Peyer's patch (tissue), 4 donors: ENCODE measurements at places on chromosomes 7 and 10. TPM values are rescaled to one million over a fixed set of nuclear protein-coding genes. Genes with fewer than 3 reads are reported as not detected.

- H3K27me3 ChIP-seq: no peaks in the 10 kb centered on the region
- DNase-seq: no peak
Measured at GRCh38 chr10:103695584-103696005, 159.8 kb downstream of the SH3PXD2A start.

- H3K36me3 ChIP-seq: no peaks in the 10 kb centered on the region
- DNase-seq: no peak
- H3K27me3 ChIP-seq: no peaks in the 10 kb centered on the region
- no peak overlapping the region for H3K4me3 ChIP-seq
- no peak overlapping the region for H3K27ac ChIP-seq
Measured at GRCh38 chr7:17989546-17989945, 38.1 kb downstream of the PRPS1L1 start.

DNA sequence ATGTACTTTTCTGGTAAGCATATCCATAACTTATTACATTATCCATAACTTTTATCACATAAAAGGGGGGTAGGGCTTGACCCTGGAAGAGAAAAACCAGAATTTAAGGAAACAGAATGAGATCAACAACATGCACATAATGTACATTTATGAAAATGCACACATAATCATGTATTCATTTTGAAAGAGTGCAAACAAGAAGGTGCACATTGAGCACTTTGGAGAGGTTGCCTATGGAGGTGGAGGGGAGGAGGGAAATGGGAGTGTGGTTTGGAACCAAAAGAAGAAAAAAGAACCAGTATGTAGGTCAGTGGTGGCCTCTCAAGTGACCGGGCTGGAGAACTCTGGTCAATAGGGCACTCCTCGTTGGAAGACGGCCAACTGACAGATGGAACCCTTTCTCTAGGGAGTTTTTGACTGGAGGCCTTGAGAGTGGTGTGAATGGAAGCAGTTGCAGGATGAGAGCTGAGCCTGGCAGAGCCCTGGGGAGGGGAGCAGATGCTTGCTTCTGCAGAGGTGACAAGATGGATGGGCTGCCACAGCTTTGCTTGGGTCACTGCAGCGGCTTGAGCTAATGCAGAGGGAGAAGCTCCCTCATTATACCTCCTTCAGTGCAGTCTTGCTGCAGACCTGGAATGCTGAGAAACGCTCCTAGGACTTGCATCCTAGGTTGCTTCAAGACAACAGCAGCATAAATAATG, 192.7 kb downstream of the SEC23IP start:
- H3K27ac ChIP-seq: no peak overlapping the region
- no peak for DNase-seq
- no peaks in the 10 kb centered on the region for H3K4me1 ChIP-seq
- no peaks in the 10 kb centered on the region for H3K27me3 ChIP-seq

GRCh38 chr10:93384006-93384405, 98.1 kb downstream of the MYOF start:
- DNase-seq: no peak
- no peaks in the 10 kb centered on the region for H3K4me1 ChIP-seq
- H3K27ac ChIP-seq: no peak overlapping the region
- no peaks in the 10 kb centered on the region for H3K36me3 ChIP-seq

DNA sequence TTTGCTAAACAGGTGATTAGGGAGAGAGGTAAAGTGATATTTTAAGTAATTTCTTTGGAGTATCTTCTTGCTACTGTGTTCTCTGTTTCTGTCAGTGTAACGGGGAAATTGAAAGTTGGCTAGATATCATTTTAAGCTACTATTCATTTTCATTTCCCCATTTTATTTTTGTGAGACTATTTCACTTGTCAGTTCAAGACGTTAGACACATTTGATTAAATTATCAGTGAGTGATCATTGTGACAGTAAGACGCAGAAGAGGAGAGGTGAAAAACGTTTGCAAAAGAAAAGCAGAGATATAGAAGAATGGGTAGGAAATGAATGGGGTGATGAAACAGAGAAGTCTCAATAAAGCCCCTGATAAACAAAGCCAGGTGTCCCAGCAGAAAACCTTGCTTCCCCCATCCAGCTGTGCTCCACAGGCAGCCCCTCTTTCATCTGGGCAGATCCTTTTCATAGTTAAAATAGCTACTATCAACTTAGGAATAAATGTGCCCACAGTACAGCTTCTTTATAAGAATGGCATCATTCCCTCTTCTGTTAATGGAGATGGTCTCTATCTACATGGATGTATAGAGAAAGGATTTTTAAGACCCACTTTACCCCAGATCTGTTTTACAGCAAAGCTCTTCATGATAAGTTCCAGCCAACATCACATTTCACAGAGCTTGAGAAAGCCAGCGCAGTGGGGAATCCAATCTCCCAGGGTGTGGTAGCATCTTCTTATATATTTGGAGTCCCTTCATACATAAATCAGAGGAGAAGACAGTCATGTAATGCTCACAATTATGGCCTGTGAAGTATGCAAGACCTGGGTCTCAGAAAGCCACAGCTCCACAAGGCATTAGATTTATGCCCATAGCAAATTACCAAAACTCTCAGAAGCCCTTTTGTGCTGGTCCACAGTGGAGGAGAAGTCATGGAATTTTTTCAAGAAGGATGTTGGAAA, 138.1 kb upstream of the ITGB1 start:
- no peak overlapping the region for H3K4me3 ChIP-seq
- H3K27me3 ChIP-seq: no peaks in the 10 kb centered on the region
- no peaks in the 10 kb centered on the region for H3K4me1 ChIP-seq

DNA sequence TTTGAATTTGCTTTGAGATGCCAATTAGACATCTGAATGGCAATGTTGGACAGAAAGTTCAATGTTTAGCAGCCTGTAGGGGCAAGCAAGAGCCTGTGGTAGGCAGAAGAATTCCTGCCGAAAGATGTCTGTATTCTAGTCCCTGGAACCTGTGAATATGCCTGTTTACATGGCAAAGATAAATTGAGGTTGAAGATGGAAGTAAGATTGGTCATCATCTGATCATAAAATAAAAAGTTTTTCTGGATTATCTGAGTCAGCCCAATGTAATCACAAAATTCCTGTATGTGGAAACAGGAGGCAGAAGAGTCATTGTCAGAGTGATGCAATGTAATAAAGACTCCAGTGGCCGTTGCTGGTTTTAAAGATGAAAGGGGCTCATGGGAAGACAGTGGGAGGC, 430.5 kb downstream of the MDFIC start:
- no peaks in the 10 kb centered on the region for H3K4me1 ChIP-seq
- no peaks in the 10 kb centered on the region for H3K27me3 ChIP-seq
- H3K36me3 ChIP-seq: no peaks in the 10 kb centered on the region
- H3K4me3 ChIP-seq: no peak overlapping the region

DNA sequence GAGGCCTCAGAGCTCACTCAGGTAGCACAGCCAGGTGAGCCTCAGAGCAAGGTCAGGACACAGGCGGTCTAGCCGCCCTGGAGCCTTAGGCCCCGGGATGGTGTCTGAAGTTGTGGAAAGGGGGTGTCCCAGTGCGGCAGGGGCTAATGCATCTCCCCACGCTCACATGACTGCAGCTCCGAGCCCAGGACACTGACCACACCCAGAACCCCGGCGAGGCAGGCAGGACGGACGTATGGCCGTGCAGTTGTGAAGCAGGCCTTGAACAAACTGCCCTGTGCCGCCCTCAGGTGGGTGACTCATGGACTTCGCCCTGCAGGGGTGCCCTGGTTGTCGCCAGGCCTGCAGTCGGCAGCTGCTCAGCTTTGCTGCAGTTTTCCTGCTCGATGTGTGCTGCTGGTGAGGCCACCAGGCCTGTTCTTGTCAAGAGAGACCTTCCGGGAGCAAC, 5.0 kb upstream of the PRKAR1B start:
- no peaks in the 10 kb centered on the region for H3K27me3 ChIP-seq
- DNase-seq: no peak
- peak overlapping the region; percentile 70 for H3K27ac ChIP-seq

- no peaks in the 10 kb centered on the region for H3K4me1 ChIP-seq
- no peaks in the 10 kb centered on the region for H3K36me3 ChIP-seq
- no peaks in the 10 kb centered on the region for H3K27me3 ChIP-seq
- H3K27ac ChIP-seq: no peak overlapping the region
Measured at GRCh38 chr7:101677797-101678479, 48.8 kb upstream of the MYL10 start.

- DNase-seq: no peak
- no peak overlapping the region for H3K4me3 ChIP-seq
- H3K36me3 ChIP-seq: no peaks in the 10 kb centered on the region
- H3K27me3 ChIP-seq: no peaks in the 10 kb centered on the region
- no peaks in the 10 kb centered on the region for H3K4me1 ChIP-seq
Measured at GRCh38 chr10:74029943-74030342, 32.0 kb downstream of the VCL start.

DNA sequence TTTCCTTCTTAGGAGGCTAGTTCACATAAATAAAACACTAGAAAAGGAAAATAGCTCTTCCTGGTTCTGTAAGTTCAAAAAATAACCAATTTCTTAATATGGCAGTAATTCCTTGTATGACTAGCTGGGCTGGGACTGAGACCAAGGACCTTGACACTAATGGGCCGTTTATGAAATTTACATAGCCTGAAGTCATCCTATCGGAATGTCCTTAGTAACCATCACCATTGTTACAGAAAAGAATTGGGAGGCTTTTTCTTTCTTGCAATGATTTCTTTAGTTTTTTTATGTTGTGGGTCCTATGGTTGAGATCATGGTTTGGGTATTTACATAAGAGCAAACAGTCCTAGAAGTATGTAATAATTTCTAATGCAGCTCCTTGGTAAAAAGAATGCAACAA, 87.1 kb upstream of the HDAC9 start:
- no peak for DNase-seq
- no peaks in the 10 kb centered on the region for H3K4me1 ChIP-seq
- no peak overlapping the region for H3K27ac ChIP-seq
- H3K27me3 ChIP-seq: no peaks in the 10 kb centered on the region
- no peaks in the 10 kb centered on the region for H3K36me3 ChIP-seq

DNA sequence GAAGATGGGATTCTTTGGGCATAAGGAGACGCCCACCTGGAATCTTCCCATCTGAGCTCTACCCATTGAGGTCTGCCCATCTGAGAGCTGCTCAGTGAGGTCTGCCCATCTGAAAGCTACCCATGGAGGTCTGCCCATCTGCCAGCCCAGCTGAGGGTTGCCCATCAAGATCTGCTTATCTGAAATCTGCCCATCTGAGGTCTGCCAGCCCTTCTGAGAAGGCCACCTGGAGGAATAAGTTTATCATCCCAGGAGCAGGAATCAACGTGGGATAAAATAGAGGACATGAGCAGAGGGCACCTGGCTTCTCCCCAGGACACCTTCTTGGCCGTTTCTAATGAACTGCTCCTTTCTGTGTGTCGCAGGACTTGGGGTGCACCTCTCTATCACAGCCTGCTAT, 35.3 kb upstream of the PDZD8 start:
- no peaks in the 10 kb centered on the region for H3K36me3 ChIP-seq
- no peak overlapping the region for H3K27ac ChIP-seq
- DNase-seq: no peak
- H3K4me3 ChIP-seq: no peak overlapping the region
- H3K27me3 ChIP-seq: no peaks in the 10 kb centered on the region

GRCh38 chr10:20858292-20859124, 38.6 kb downstream of the NEBL start:
- DNase-seq: no peak
- H3K4me3 ChIP-seq: no peak overlapping the region
- no peaks in the 10 kb centered on the region for H3K36me3 ChIP-seq

GRCh38 chr7:143407287-143408251, 1.1 kb downstream of the EPHA1 start:
- DNase-seq: no peak
- H3K27ac ChIP-seq: peak overlapping the region; percentile 74
- no peaks in the 10 kb centered on the region for H3K27me3 ChIP-seq
- H3K4me3 ChIP-seq: peak overlapping the region; percentile 75
- peaks cover 10% of the 10 kb centered on the region for H3K4me1 ChIP-seq
- no peaks in the 10 kb centered on the region for H3K36me3 ChIP-seq

GRCh38 chr7:27906385-27907091, 166.6 kb downstream of the TAX1BP1 start:
- no peaks in the 10 kb centered on the region for H3K27me3 ChIP-seq
- DNase-seq: no peak
- H3K27ac ChIP-seq: no peak overlapping the region
- no peaks in the 10 kb centered on the region for H3K36me3 ChIP-seq

DNA sequence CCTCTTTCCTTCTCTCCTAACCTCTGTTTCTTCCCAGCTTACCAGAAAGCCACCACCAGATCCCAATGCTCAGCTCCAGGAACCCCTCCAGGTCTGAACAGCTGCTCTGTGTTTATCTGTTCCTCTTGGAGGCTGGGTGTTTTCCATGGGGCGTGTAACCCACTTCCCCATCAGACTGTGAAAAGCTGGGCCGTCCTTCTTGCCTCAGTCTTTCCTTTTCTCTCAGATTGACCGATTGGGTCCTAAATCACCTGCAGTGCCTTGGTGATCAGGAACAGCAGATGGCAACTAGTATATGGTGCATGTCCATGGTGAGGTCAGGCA, 4.8 kb downstream of the SH3PXD2A start:
- DNase-seq: no peak
- no peaks in the 10 kb centered on the region for H3K36me3 ChIP-seq
- H3K4me3 ChIP-seq: no peak overlapping the region
- H3K27ac ChIP-seq: peak overlapping the region; percentile 67
- H3K27me3 ChIP-seq: no peaks in the 10 kb centered on the region
- peaks cover 73% of the 10 kb centered on the region for H3K4me1 ChIP-seq

DNA sequence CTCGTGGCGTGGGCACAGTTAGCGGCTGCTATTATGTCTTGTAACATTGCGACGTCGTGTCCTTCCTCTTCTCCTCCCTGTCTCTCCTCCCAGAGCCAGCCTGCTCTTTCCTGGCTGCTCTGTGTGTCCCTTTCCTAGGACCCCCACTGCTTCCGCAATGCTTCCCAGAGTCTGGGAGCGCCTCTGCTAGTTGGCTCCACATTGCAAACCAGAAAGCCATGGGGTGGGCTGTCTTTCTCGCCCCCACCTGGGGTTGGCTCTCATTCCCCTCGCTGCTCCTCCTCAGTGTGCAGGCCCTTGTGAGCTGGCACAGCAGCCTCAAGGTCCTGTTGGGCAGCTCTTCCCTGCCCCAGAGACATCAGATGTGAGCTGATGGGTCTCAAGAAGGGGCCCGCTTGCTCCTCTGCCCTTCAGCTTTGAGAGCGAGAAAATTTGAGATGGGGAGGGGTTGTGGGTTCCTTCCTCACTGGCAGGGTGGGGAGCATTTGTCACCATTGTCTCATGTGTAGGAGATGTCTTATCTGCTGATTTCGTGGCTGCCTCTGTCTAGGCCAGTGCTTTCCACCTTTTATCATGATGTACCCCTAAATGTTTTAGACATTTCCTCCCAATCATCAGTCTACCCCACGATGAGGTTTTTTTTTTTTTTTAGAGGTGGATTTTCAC, 3.3 kb downstream of the ADAMTS14 start:
- H3K27me3 ChIP-seq: no peaks in the 10 kb centered on the region
- H3K4me3 ChIP-seq: no peak overlapping the region
- no peaks in the 10 kb centered on the region for H3K36me3 ChIP-seq
- H3K27ac ChIP-seq: peak overlapping the region; percentile 35
- no peaks in the 10 kb centered on the region for H3K4me1 ChIP-seq

DNA sequence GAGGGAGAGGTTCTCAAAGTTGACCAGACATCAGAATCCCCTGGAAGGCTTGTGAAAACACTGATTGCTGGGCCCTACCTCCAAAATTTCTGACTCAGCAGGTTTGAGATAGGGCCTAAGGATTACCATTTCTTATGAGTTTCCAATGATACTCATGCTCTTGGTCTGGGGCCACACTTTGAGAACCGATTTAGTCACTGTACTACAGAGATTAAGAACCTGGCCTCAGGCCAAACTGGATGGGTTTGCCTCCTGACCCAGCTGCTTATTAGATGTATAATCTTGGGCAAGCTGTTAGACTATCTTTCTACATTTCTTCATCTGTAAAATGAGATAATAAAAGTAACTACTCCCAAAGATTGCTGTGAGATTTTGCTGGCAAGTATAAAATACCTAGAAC, 77.1 kb upstream of the SCIN start:
- no peaks in the 10 kb centered on the region for H3K27me3 ChIP-seq
- H3K27ac ChIP-seq: no peak overlapping the region
- DNase-seq: no peak
- no peaks in the 10 kb centered on the region for H3K36me3 ChIP-seq
- no peak overlapping the region for H3K4me3 ChIP-seq

Gene PANK1
- 45.9 TPM for total RNA-seq

Gene UNCX
- not detected for total RNA-seq

Gene PRKAR2B
- 5.1 TPM for total RNA-seq

Gene NME8
- 1.7 TPM for total RNA-seq
